SK-N-SH (cell line): ENCODE measurements at places on chromosomes 11 and 22.

DNA sequence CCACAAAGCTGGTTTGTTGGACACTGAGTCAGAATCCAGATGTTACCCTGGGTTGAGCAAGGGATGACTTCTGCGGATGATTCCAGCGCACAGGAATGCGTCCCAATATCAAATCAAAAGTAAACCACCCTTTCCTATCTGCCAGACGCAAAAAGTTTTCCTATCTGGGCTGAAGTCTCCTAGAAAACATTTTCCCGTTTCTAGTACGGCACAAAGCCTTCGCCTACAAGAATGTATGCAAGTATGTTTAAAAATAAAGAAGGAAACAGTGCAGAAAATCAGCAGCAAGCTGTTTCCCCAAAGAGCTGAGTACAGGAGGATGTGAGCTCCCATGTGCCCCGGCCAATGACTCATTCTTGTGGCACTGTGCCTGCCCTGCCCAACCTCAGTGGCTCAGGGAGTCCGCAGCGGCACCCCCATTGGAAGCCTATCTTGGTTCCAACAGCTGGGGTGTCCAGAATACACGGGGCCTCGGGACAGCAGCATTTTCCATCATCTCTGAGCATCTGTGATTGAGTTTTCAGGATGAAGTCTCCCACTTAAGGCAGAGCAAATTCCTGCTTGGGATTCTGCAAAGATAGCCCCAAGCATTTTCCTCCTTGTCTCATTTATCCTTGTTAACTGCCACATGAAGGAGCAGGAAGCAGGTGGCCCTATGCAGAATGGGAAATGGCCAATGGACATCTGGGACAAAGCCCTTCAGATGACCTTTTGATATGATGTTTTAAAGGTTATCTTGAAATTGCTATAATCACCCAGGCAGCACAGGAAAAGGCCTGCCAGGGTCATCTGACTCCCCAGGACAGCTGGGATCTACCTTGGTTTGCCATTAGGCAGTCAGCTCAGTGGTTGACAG, 17.5 kb downstream of the KCNJ5 start:
- peaks cover 26% of the 10 kb centered on the region for H3K4me1 ChIP-seq
- no peaks in the 10 kb centered on the region for H3K27me3 ChIP-seq
- no peak overlapping the region; the same call in 1 of the 2 replicates for H3K27ac ChIP-seq
- no peak overlapping the region for H3K4me3 ChIP-seq
- DNase-seq, result peak; percentile 74

GRCh38 chr11:23569547-23569946, 709.3 kb upstream of the CCDC179 start:
- H3K4me3 ChIP-seq, result no peak overlapping the region
- H3K4me1 ChIP-seq, result no peaks in the 10 kb centered on the region
- H3K36me3 ChIP-seq, result no peaks in the 10 kb centered on the region
- H3K27ac ChIP-seq, result no peak overlapping the region

DNA sequence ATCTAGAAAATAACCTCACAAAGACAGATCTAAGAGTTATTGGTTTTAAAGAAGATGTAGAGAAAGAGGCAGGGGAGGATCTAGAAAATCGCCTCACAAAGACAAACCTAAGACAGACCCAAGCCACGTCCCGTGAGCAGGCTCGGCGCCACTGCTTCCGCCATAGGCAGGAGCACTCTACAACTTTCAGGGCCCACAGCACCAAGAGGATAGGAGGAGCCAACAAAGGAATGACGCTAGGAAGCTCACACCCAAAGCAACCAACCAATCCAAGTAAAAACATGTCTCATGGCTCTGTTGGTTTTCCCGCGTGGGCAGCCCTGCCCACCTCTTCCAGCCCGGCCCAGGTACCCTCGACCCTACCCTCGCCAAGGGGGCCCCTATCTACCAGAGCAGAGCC, 4167.4 kb upstream of the OR11H1 start:
- H3K36me3 ChIP-seq, result no peaks in the 10 kb centered on the region
- no peaks in the 10 kb centered on the region for H3K27me3 ChIP-seq
- H3K4me1 ChIP-seq, result no peaks in the 10 kb centered on the region
- no peak overlapping the region for H3K4me3 ChIP-seq
- DNase-seq, result no peak

DNA sequence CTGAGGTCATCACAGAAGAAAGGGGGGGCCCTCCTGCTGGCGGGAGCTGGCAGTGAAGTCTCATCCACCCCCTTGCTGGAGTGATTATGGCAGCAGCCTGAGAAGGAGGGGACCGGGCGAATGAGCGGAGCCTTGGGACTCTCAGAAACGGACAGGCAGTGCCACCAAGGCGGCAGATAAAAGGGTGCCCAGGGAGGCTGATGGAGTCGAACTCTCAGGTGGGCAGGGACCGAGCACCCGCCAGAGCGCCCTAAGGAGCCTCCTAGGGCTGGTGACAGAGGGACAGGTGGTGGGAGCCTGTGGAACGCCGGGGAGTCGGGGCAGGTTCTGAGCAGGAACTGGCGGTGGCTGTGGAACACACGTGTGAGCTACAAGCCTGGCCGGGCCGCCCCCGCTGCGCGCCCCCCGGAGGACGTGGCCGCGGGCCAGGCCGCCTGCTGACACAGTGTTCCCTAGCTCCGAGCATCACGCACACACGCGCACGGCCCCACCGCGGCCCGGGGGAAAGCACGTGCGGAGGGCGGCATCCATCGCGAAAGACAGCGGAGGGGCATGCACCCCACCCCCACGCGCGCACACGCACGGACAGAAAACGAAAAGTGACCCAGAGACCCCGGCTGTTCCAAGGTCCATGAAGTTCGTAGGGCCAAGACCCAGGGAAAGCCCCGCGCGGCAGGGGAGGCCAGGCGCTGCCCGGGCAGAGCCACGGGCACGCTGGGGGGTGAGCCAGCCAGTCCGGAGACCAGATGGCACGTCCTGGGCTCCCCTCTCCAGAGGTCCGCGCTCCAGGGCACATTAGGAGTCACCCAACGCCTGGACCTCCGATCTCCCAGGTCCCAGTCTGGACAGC, 1.0 kb downstream of the VWCE start:
- no peaks in the 10 kb centered on the region for H3K27me3 ChIP-seq
- DNase-seq, result peak; percentile 88
- no peak overlapping the region for H3K27ac ChIP-seq
- H3K36me3 ChIP-seq, result peaks cover 12% of the 10 kb centered on the region
- peak overlapping the region; percentile 55 for H3K4me3 ChIP-seq
- H3K4me1 ChIP-seq, result peaks cover 16% of the 10 kb centered on the region; the same call in 1 of the 2 replicates

GRCh38 chr22:30327864-30328345, 1.2 kb upstream of the TBC1D10A start:
- H3K27me3 ChIP-seq, result no peaks in the 10 kb centered on the region
- no peak overlapping the region for H3K4me3 ChIP-seq
- peaks cover 14% of the 10 kb centered on the region for H3K36me3 ChIP-seq
- no peak overlapping the region for H3K27ac ChIP-seq
- peak; percentile 35 for DNase-seq

GRCh38 chr22:21714786-21715185, 20.8 kb downstream of the YPEL1 start:
- H3K4me3 ChIP-seq, result no peak overlapping the region

GRCh38 chr11:127194521-127194920, 194.0 kb upstream of the KIRREL3 start:
- no peaks in the 10 kb centered on the region for H3K4me1 ChIP-seq
- H3K27ac ChIP-seq, result no peak overlapping the region
- DNase-seq, result peak; percentile 11
- no peak overlapping the region for H3K4me3 ChIP-seq
- H3K27me3 ChIP-seq, result no peaks in the 10 kb centered on the region; the same call in 1 of the 2 replicates

- no peak overlapping the region for H3K4me3 ChIP-seq
- peak overlapping the region; percentile 62 for H3K27ac ChIP-seq
- H3K36me3 ChIP-seq, result no peaks in the 10 kb centered on the region
- H3K4me1 ChIP-seq, result peaks cover 23% of the 10 kb centered on the region
- no peaks in the 10 kb centered on the region for H3K27me3 ChIP-seq
Measured at GRCh38 chr11:72418834-72419560, 15.3 kb downstream of the CLPB start.

GRCh38 chr22:31443516-31443915, 44.1 kb downstream of the DRG1 start:
- H3K4me3 ChIP-seq, result no peak overlapping the region
- H3K36me3 ChIP-seq, result peaks cover 27% of the 10 kb centered on the region
- H3K27me3 ChIP-seq, result no peaks in the 10 kb centered on the region
- H3K27ac ChIP-seq, result no peak overlapping the region

GRCh38 chr11:9530020-9530621, 43.3 kb upstream of the WEE1 start:
- no peak overlapping the region for H3K4me3 ChIP-seq
- H3K4me1 ChIP-seq, result peaks cover 31% of the 10 kb centered on the region
- H3K27me3 ChIP-seq, result no peaks in the 10 kb centered on the region

GRCh38 chr11:125871391-125872137, 15.9 kb upstream of the HYLS1 start:
- no peak overlapping the region for H3K27ac ChIP-seq
- DNase-seq, result peak; percentile 65
- no peak overlapping the region for H3K4me3 ChIP-seq
- H3K36me3 ChIP-seq, result no peaks in the 10 kb centered on the region
- H3K27me3 ChIP-seq, result no peaks in the 10 kb centered on the region
